EL (cell line): ENCODE measurements at places on chromosomes 1 and 21.
A peak's percentile ranks its signal among the peaks of the same experiment; 100 is the strongest.

DNA sequence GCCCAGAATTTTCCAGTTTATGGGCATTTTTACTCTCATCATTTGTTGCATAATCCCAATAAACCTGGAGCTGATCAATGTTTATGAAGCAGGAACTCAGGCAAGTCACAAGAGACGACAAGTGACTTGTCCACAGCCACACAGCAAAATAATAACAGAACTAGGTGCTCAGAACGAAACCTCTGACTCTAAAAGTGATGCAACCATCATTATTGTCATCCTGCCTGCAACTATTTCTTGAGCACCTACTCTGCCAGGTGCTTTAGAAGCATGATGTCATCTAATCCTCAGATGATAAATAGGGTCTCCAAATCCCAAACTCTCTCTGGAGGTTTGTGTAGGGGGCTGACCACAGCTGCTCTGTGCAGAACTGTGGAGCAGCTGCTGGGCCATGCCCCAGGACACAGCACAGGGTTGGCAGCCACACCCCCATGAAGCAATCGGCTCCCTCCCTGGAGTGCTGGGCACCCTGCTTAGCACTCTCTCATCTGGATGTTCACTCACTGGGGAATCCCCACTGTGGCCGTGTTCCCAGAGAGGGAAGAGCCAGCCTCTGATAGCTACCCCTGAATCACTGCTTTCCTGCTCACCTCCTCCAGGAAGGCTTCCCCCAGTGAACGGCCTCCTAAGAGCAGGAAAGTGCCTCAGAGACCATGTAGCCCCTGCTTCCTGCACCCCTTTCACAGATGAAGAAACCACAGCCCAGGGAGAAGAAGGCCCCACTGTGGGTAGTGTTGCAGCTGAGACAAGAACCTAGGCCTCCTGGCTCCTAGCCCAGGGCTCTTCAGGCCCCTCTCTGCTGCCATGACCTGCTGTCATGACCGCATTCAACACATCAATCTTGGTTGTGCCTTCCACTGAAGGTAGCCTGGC is 2.1 kb downstream of the TTC22 start:
- peak; percentile 58 for DNase-seq

- no peak for DNase-seq
These were observed 111.9 kb upstream of the C1orf105 start for GRCh38 chr1:172308577-172308976.

DNA sequence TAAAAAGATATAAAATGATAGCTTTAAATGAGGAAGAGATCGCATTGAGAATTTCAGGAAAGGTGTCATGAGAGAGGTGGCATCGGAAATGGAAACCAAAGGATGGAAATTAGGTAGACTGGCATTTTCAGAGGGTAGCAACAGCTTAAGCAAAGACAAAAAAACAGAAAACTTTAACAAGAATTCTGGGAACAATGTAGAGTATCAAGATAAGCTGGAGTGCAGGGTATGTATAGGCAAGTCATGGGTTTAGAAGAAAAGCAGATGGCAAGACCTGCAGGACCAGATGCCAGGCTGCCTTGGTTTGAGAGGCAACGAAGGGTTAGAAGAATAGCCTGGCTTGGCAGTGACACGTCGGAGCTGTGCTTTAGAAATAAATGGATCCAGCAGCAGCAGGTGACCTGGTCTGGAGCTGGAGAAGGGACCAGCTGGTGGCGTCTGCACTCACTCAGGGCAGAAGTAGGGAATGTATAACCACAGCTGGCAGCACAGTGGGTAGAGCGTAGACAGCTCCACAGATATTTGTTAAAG is 149.4 kb upstream of the TIAM1 start:
- DNase-seq, result no peak

DNA sequence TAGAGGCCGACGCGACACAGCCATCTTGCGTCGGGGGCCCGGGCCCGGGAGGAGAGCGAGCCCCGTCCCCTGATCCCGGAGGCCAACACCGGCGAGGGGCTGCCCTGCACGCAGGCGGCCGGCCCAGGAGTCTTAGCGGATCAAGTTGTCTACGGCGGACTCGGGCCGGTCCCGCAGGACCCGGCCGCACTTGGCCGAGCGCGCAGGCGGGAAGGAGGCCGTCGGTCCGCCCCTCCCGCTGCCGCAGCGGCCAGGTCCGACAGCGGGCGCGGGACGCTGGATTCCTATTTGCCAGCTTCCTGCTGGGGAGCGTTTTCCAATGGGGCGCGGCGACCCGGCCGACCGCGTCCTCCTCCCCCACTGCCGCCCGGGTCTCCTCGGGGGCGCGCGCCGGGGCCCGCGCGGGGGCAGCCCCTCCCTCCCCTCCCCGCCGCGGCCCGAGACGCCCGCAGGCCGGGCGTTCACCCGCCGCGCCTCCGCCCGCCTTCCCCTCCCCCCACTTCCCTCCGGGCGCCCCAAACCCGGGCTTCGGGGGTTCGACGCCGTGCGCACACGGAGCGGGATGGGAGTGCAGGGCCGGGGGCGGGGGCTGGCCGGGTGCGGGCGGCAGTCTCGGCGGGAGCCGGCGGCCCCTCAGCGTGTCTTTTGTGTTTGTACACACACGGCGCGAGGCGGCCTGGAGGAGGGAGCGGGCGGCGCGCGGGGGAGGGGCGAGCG is 517 bp upstream of the H3-3A start:
- DNase-seq, result peak; percentile 84

- no peak for DNase-seq
These were observed at the start of gene IGFN1 for GRCh38 chr1:201190624-201191051. IGFN1 (plus strand) TSS chr1:201190824; CDS start chr1:201193294, 2,470 bp downstream.

GRCh38 chr1:211484755-211485479 is 7.0 kb downstream of the RD3 start:
- no peak for DNase-seq

DNA sequence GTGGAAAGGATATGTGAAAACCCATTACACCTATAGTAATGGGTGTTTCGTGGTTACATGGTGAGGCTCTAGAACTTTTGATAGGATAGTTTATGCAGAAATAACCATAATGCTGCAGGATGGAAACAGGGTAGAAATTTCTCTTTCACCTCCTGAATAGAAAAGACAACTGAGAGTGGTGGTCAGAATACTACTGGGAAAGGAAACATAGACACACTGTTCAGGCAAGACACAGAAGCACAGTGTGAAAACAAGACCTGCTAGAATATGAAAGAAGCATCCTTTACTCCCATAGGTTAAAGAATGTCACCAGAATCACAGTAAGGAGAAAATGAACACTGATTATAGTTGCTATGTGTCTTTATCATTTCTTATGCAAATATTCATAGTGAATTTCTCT is 496.6 kb downstream of the DPYD start:
- no peak for DNase-seq

DNA sequence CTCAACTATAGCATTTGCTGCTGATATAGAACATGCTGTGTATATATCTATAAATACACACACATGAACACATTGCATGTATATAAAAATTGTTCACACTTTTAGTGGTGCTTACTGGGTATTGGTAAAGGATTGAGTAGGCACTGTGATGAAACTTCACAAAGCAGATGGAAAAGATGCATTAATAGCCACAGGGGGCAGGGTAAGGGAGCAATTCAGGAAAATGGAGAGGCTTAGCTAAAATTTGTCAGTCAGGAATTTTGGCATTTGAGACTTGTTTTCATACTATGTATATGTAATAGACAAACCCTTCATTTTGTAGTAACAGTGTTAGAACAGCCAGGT is 633 bp upstream of the PPFIA4 start:
- DNase-seq, result no peak
